ENCODE measurements at places on chromosomes 12 and 14. TPM values are rescaled to one million over a fixed set of nuclear protein-coding genes. Genes with fewer than 3 reads are reported as not detected.
A peak's percentile ranks its signal among the peaks of the same experiment; 100 is the strongest.

DNA sequence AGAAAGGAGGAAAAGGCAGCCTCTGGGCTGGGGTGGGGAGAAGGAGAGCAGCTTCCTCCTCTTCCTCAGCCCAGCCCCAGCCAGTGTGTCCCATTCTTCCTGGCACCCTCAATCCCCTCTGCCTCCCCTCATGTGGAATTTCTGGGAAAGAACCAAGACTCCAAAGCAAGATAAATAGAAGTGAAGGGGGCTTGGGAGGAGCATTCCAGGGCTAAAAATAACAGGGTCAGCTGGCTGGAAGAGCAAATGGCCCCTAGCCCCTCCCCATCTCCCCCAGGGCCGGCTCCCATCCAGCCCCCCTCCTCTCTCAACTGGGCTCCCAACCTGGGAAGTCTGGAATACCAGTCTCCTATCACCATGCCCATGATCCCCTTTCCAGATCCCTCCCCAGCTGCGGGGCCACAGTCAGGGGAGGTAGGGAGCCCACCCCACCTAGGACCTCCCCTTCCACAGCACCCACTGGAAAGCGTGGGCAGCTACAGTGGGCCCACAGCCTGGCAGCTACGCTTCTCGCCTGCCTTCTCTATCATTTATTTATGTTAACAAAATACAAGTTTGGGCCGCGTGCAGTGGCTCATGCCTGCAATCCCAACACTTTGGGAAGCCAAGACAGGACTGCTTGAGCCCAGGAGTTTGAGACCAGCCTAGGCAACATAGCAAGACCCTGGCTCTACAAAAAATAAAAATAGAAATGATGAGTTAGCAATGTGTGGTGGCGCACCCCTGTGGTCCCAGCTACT lies 88.3 kb downstream of the IRF2BPL start:
- DNase-seq: peak; percentile 85

GRCh38 chr14:54730156-54730961 lies 163.4 kb downstream of the SAMD4A start:
- peak; percentile 17 for DNase-seq

DNA sequence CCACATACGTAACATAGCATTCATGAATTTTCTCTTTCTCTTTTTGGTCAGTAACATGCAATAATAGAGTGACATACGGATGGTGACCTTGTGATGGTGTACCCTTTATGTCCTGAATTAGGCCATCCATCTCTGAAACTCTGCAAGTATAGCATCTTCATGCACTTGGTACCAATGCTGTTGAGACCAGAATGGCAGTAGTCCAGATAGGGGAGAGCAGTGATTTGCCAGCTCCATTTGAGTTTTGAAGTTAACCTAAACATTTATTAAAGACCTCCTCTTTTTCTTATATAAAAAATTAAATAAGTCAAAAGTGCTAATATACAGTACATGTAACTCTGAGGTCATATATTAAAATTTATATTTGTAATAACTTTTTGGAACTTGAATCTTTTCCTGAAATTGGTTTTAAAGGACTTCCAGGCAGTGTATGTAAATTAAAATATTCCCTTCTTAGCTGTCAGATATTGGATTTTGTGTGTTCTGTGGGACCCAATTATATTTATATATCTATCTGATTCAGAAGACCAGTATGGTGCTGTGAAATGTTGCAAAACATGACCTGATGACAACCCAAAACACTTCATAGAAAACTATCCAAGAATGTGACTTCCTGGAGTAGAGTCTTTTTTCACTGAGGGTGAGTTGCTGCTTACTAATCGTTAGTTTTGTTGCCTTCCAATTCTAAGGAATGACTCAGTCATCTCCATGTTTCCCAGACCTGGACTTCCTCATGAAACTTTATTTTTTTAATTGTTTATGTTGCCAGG lies 3.5 kb downstream of the ELK3 start:
- no peak for DNase-seq

GRCh38 chr12:98519257-98519907 lies 4.0 kb downstream of the TMPO start:
- DNase-seq: no peak

DNA sequence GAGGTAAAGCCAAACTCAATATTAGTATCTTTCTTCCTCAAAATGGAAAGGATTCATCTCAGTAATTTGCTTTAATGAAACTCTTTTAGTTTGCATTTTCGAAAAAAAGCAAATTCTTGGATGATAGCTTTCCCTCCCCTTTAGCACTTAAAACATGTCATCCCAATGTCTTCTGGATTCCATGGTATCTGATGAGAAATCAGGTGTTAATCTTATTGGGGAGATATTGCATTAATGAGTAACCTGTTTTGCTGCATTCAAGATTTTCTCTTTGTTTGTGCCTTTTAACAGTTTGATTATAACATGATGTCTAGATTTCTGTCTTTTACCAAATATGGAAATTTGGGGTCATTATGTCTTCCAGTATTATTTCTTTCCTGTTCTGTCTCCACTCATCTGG lies 405.1 kb upstream of the FOXG1 start:
- no peak for DNase-seq

GRCh38 chr12:117050060-117050459 lies 49.2 kb downstream of the TESC start:
- DNase-seq: no peak

- DNase-seq: peak; percentile 34
Observed at GRCh38 chr14:93031505-93032315, 84.0 kb downstream of the ITPK1 start.

DNA sequence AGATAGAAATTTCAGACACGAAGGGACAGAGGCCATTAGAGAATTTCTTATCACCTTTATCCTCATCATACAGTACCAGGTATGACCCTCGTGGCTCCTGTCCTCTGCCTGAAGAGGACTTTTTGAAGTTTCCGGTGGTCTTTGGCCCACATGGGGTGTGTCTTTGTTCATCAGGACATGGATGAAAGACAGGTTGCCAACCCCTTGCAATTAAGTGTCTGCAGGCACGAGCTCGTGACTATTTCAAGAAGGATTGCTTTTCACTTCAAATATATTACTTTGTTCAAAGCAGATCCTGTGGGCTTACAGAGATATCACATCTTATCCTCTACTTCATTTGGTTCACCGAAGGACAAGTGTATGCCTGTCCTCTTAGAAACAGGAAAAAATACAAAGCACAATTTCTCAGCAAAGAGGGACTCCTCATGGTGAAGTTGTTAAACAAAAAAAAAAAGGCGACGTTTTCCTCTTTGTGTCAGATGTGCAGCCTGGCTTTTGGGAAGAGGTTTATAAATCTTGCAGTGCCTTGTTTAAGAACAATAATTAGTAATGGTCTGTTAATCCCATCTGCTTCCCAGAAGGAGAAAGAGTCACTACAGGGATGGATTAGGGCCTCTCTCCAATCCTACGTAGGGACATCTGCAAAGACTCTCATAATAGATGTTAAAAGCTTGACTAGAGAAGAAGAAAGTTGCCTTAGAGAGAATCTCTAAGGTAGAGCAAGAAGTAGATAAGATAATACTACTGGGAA lies 13.5 kb upstream of the FAM234B start:
- peak; percentile 15 for DNase-seq

DNA sequence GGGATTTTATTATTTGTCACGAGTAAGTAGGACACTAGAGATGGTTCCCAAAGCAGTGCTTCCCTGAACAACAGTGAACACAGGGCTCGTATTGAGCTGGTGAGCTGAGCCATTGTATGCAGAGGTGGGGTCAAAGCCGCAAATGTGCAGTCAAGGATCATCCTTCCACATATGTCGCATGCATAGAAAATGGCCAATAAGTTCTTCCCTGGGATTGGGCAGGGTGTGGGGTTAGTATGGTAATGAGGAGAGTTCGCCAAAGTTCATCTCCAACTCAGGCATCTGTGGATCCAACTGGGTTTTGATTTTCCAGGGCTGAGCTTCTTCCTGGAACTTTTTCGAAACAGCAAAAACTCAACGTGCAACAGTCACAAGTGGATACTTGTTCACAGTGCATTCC lies 86.6 kb downstream of the CMKLR1 start:
- DNase-seq: no peak

- peak; percentile 30 for DNase-seq
Observed at GRCh38 chr12:105970885-105971284, 167.9 kb downstream of the NUAK1 start.

GRCh38 chr14:45247427-45247826 lies 5.6 kb downstream of the MIS18BP1 start:
- no peak for DNase-seq

DNA sequence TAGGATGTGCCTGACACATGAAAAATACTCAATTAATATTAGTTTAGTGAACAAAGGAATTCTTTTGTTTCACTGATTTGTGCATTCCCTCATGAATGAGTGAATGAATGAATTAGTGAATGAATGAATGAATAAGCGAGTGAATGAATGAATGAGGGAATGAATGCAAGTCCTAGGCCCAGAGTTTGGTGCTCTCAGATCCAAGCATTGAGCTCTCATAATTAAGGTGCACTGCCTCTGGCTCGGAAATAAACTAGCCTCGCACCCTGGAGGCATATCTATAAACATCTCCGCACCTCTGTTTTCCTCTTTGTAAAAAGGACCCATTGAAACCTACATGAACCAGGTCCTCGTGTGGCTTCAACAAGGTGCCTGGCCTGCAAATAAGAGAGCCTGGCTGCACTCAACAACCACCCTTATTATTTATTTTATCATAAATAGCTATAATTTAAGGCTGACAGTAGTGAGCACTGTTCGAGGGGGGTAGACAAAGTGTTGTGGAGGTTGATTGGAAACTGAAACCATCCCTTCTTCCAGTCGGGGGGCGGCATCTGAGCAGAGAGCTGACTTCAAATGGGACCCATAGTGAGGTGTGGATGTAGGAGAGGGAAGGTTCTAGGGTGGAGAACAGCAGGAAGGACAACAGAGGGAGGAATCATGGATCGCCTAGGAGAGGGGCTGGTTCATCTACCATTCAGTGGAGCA lies 316.8 kb downstream of the BCL11B start:
- no peak for DNase-seq

Gene GLIPR1L1
- not detected for total RNA-seq

Gene NKX2-1
- total RNA-seq: not detected

Gene OXA1L
- total RNA-seq: 92.3 TPM

Gene CHFR
- total RNA-seq: 23.2 TPM

Gene PLEK2
- total RNA-seq: 4.1 TPM

Gene CLEC4A
- total RNA-seq: 1.9 TPM

Gene STXBP6
- total RNA-seq: 22.0 TPM

Gene KIF5A
- total RNA-seq: 0.82 TPM
